ENCODE measurements at places on chromosomes 3 and 15.

GRCh38 chr15:98123834-98124233, 163.3 kb downstream of the ARRDC4 start:
- no peak for DNase-seq

GRCh38 chr3:175381685-175382084, 522.6 kb downstream of the NAALADL2 start:
- DNase-seq, result no peak

DNA sequence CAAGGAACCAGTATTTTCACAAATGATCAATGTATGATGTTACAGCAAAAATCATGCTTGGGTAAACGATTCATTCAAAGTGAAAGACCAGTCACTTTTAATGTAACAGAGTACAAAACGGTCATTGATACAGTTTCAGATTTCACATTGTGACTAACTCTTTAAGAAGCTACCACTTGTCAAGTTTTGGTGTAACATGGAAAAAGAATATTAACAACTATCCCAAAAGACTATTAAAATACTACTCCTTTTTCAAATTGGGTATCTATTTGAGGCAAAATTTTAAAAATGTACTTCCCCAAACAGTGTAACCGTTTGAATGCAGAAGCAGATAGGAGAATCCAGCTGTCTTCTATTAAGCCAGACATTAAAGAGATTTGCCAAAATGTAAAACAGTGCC, 31.7 kb downstream of the AKAP13 start:
- DNase-seq, result no peak

GRCh38 chr3:181610083-181610972, 101.4 kb upstream of the SOX2 start:
- DNase-seq, result no peak

DNA sequence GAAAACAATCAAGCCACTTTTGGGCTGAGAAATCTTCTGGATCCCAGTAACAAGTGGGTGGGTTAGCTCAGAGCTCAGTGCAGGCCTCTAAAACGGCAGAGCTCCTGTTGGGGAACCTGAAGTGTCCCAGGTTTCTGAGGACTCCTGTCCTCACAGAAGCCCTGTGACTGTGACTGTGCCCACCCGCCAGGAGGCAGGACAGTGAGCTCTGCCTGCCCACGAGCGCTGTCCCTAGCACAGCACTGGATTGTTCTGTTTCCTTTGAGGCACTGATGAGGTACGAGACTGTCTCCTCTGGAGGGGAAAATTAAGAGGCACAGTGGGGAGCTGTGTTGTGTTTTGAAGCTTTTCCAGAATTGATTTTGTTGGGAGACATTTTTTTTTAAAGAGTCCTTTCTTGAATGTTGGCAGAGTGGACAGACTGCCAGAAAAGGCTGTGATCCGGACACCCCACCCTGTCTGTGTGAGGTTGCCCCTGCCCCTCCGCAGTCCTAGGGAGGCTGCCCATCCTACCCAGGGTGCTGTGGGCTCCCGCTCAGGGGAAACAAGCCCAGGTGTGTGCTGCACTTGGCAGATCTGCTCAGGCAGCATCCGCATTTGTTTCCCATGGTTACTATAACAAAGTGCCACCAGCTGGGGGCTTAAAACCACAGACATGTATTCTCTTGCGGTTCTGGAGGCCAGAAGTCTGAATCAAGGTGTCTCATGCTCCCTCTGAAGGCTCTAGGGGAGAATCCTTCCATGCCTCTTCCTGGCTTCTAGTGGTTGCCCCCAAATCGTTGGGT, 66.6 kb upstream of the LARS2 start:
- no peak for DNase-seq

DNA sequence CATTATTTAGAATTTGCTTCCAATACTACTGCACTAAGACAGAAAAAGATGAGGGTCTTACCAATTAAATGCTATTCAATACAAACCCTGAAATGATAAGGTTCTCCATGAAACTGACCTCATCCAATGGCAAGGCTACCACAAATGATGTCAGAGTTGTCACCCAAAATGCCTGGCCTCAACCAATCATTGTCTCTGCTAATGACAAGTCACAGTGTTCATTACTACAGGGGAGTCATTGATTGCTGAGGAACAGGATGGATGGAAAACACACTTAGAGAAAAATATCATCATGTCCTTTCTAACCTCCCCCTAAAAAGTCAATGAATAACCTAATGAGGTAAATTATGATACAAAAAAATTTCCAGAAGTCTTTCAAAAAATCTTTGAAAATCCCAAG, 91.0 kb downstream of the FOXP1 start:
- no peak for DNase-seq

GRCh38 chr3:141076797-141077571, 25.8 kb downstream of the SPSB4 start:
- DNase-seq, result no peak

DNA sequence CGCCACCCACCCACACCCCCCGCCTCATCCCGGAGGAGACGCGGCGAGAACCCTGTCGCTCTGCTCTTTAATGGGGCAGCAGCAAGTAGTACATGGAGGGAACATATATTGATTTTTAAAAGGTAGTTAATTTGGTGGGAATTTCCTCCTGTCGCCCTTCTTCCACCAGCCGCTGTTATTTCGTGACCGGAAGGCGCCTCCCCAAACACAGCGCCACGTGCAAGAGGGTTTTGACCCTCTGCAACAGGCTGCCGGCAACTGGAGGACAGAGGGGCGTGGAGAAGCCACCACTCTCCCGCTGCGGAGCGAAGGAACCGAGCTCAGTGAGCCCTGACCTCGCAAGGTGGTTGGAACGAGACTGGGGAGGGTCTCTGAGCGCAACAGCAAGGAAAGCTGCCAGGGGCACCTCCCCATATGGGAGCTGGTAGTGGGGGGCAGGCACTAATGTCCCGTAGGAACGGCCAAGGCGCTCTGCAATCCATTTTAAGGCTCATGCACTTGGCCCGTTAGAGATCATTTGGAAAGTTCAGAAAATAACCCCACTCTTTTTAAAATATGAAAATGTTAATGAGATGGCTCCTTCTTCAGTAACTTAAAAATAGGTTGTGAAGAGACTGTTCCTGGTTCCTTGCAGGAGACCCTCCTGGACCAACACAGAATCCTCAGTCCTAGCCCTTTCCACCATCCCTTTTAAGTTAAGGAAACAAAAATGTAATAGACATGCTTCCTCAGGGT, 4.3 kb downstream of the ONECUT1 start:
- DNase-seq, result no peak

GRCh38 chr15:44482090-44482489, 54.7 kb downstream of the CTDSPL2 start:
- DNase-seq, result no peak
